Astrocyte (in vitro differentiated cells and primary cell): ENCODE measurements at places on chromosomes 3 and 15. TPM values are rescaled to one million over a fixed set of nuclear protein-coding genes. Genes with fewer than 3 reads are reported as not detected.

The ARRDC4 gene
- total RNA-seq = 30.4 and 42.4 TPM in 2 replicates

- H3K36me3 ChIP-seq = peaks cover 3% of the 10 kb centered on the region
- no peaks in the 10 kb centered on the region for H3K4me1 ChIP-seq
- H3K27ac ChIP-seq = no peak overlapping the region
- H3K27me3 ChIP-seq = no peaks in the 10 kb centered on the region
These were observed 3.6 kb downstream of the PLA2G4B start for GRCh38 chr15:41842229-41842628.

DNA sequence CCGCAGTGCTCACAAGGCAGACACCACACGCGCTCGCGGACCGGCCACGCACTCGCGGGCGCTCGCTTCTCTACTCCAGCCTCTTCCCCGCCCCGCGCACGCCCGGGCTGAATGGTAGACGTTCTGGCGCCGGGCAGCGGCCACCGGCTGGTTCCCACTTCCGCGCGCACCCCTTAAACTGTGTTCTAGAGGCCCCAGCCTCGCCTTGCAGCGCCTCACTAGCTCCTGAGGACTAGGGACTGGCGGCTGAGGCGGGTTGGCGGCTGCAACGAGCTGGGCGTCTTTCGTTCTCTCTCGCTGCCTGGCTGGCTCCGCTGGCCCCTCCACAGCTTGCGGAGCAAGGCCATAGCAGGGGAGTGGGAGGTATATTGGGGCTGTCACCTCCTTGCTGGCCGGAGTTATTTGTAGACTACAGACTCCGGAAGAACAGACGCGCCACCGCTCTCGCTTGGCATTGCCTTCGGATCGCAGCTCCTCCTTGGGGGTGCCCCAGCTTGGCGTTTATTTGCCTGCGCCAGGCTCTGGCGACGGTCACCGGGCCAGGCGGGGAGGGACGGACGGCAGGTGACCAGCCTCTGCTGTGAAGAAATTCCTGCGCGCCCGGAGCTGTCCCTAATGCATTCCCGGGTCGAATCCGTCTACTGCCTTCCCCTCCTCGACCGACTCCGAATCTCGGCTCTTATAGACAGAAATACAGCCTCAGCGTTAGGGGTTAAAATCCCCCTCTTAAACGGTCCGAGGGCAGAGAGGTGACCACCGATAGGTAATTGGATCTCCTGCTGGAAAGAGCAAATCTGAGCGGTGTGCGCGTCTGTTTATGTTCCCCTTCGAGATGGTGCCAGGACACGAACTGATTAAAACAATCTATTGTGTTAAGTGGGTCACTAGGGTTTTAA, 1.3 kb downstream of the GREM1 start:
- H3K36me3 ChIP-seq = peaks cover 23% of the 10 kb centered on the region
- no peaks in the 10 kb centered on the region for H3K27me3 ChIP-seq
- DNase-seq = no peak
- peak overlapping the region; percentile 88 for H3K27ac ChIP-seq
- peak overlapping the region; percentile 88 for H3K4me3 ChIP-seq

- no peak for DNase-seq
- H3K27me3 ChIP-seq = no peaks in the 10 kb centered on the region
- no peaks in the 10 kb centered on the region for H3K36me3 ChIP-seq
- H3K27ac ChIP-seq = no peak overlapping the region
- no peaks in the 10 kb centered on the region for H3K4me1 ChIP-seq
These were observed 213.8 kb downstream of the IL5RA start for GRCh38 chr3:2896308-2896939.

DNA sequence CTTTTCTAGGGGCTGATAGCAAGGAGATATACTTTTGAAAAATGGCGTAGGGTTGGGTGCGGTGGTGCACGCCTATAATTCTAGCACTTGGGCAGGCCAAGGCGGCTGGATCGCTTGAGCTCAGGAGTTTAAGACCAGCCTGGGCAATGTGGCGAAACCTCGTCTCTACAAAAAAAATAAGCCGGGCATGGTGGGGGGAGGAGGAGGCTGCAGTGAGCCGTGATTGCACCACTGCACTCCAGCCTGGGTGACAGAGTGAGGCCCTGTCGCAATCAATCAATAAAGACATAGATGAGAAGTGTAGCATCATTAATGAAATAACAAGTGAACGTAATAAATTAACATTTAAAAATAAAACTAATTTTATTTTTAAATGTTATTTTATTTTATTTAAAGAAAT, 134.6 kb downstream of the SLCO3A1 start:
- H3K4me3 ChIP-seq = no peak overlapping the region
- no peak overlapping the region for H3K27ac ChIP-seq
- no peak for DNase-seq
- H3K4me1 ChIP-seq = no peaks in the 10 kb centered on the region
- H3K27me3 ChIP-seq = no peaks in the 10 kb centered on the region

GRCh38 chr15:44712346-44713005, 1.2 kb downstream of the B2M start:
- DNase-seq = peak; percentile 74
- peaks cover 9% of the 10 kb centered on the region for H3K4me1 ChIP-seq
- H3K4me3 ChIP-seq = peak overlapping the region; percentile 93
- H3K27ac ChIP-seq = peak overlapping the region; percentile 98
- peaks cover 24% of the 10 kb centered on the region for H3K36me3 ChIP-seq

GRCh38 chr15:25905140-25905539, 42.0 kb upstream of the ATP10A start:
- DNase-seq = peak; percentile 86
- no peaks in the 10 kb centered on the region for H3K36me3 ChIP-seq
- H3K27ac ChIP-seq = no peak overlapping the region
